T47D (cell line): ENCODE measurements at places on chromosomes 6 and 20.

- DNase-seq, result no peak
These were observed 6.5 kb downstream of the RIPOR2 start for GRCh38 chr6:24929242-24929641.

DNA sequence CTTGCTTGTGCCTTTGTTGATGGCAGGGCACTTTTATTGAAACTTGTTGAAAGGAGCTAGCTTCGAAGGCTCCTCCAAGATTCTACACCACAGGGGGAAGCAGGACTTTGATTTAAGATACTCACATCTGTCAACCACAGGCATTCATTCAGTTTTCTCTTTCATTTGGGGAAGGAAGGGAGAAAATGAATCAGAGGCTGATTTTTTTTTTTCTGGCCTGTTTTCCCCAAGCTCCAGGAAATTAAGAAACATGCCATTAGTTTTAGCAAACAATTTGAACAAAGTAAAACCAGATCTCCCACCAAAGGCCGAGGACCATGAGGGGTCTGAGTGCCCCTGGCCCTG lies 8.7 kb upstream of the APCDD1L start:
- DNase-seq, result no peak

DNA sequence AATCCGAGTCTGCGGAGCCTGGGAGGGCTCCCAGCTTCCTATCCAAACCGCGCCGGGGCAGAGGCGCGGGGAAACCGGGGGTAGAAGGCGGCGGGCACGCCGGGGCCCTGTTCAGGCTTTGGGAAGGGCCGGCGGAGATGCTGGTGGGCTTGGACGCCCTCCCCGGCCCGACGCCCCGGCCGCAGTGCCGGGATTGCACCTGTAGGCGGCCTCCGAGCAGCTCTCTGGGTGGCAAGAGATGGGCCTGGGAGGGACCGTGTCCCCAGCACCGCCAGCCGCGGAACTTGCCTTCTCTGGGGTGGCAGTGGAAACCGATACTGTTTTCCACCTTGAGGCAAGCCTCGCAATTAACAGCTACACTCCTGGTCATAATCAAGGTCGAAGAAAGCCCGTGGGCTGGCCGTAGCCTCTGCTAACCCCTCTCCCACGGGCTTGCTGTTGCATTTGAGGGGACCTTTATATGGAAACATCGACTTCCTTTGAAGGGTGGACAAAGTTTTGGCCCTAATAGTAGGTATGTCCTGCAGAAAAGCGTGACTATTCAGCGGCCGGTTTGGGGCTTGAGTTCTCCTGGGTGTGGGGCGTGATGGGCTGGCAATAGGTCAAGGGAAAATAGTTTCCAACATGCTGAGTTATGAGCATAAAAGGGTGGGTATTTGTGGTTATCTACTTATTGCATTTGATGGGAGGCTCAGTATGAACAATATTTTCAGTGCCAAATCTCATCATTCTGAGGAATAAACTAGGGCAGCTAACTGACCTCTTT lies 1.1 kb upstream of the JAG1 start:
- DNase-seq, result peak; percentile 85

GRCh38 chr6:158496700-158497099 lies 63.2 kb upstream of the TMEM181 start:
- no peak for DNase-seq

GRCh38 chr20:1456300-1456699 lies 10.3 kb downstream of the NSFL1C start:
- no peak for DNase-seq

DNA sequence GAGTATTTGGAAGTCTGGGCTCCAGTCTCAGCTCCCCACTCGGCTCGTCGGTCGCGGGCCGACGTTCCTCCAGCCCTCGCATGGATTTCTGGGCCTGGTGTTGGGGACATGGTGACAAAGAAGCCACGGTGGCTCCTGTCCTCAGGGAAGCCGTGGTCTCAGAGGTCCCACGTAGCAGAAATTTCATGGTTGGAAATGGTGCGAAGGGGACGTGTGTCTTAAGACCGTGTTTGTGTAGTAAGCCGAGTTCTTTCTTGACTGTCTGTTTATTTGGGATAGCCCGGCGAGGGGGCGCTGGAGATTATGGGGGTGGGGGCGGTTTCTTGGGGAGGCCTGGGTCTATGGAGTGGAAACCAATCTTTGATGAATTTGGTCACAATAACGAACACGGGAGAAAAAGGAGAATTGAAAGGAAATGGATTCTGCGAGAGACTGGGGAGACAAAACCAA lies 23.5 kb upstream of the MAP3K7 start:
- DNase-seq, result peak; percentile 12

GRCh38 chr20:35334311-35335101 lies 42.3 kb upstream of the FAM83C start:
- no peak for DNase-seq

DNA sequence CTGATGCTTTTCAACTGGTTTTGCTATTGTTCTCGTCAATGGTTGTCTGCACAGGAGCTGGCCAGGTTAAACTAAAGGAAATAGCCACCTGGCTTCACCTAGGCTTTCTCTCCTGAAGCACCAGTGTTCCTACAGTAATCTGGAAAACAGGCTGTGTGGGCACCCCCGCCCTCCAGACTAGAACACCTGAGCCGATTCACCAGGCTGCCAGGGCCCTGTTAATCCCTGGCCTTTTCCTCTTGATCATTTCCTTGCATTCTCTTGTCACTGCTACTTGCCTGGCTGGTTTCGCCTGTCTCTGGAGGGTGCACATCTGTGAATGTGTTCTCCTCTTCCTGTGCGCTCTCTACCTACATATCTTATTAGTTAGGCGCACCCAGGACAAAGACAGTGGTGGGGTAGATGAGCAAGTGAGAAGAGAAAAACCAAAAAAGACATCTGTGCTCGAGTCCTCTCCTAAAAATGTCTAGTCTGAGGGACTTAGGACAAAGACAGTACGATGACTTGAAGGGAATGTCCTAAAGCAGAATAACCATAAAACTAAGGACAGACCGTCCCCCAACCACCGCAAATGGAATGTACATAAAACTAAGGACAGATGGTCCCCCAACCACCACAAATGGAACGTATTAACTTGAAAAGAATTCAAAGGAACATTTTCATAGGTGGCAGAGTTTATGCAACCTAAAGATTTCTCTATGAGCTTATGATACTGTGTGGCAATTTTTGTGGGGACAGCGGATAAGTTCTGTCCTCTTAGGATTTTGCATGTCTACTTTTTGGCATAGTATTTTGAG lies 45.9 kb upstream of the EMILIN3 start:
- DNase-seq, result no peak

GRCh38 chr6:96157018-96157565 lies 141.3 kb downstream of the FUT9 start:
- DNase-seq, result peak; percentile 7

GRCh38 chr6:33633462-33634158 lies 12.5 kb downstream of the ITPR3 start:
- DNase-seq, result peak; percentile 85

DNA sequence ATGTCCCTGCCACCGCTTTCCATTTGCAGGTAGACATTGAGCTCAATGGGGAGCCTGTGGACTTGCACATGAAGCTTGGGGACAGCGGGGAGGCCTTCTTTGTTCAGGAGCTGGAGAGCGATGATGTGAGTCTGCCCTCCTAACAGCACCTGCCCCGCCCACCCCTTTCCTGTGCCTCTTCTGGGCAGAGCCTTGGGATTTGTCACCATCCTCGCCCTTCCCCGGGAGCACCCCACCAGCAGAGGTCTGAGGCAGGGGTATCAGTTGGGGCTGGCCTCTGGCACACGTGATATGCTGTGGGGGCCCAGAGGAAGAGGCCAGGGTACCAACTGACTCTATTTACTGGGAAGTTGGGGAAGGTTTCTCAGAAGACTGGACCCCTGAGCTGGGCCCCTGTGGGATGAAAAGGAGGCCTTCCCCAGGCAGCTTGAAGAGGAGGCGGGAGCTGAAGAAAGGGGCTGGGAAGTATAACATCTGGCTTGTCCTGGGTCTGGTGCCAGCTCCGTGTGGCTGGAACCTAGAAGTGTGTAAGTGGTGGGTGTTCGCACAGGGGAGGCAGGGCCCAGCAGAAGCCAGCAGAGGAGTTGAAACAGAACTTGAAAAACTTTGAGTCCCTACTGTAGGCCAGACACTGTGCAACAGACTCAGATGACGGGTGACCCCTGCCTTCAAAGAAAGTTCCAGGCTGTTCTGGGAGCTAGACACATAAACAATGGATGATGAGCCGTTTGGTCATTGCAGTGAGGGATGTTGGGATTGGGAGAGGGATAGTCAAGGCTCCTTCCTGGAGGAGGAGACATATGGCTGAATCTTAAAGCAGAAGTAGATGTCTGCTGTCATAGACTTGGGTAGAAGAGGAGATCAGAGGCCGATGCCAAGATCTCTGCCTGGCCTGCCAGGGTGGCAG lies 7.2 kb downstream of the LPIN3 start:
- no peak for DNase-seq
